CD8-positive, alpha-beta memory T cell (primary cell): ENCODE measurements at places on chromosomes 13 and 19.
A peak's percentile ranks its signal among the peaks of the same experiment; 100 is the strongest.

GRCh38 chr19:47309608-47310007 lies at the start of gene C5AR1:
C5AR1 (plus strand) TSS chr19:47309861; CDS start chr19:47309896, 35 bp downstream.
- DNase-seq: no peak

DNA sequence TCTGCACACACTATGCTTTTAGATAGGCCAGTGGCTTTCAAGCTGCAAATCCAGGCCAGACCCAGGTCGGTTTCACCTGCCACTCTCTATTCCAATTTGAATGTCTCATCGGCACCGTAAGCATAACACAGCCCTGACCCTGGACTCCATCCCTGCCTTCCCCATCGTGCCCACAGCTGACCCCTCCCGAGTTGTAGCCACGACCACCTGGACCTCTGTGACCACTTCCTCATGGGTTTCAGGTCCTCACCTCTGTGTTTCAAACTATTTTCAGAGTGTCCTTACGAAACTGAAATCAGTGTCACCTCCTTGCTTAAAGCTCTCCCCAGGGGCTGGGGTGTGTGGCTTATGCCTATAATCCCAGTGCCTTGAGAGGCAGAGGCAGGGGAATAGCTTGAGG lies 9.0 kb upstream of the HSH2D start:
- no peak for DNase-seq

DNA sequence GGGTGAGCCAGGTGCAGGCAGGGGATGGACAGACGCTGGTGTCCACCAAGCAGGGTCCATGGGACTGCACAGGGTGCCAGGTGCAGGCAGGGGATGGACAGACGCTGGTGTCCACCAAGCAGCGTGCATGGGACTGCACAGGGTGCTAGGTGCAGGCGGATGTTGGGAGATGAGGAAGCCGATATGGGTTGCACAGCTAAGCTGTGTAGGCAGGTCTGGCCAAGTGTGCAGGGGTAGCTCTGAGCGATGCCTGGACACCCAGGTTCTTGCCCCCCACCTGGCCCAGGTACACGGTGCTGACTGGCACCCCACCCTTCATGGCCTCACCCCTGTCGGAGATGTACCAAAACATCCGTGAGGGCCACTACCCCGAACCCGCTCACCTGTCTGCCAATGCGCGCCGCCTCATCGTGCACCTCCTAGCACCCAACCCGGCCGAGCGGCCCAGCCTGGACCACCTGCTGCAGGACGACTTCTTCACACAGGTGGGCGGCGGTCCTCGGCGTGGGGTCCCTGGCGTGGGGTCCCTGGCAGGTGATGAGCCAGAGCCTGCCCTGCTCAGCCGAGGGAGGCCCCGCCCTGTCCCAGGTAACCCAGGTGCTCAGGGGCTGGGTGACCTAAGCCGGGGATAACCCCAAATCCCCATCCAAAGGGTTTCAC lies 3.9 kb downstream of the PLK5 start:
- DNase-seq: no peak

DNA sequence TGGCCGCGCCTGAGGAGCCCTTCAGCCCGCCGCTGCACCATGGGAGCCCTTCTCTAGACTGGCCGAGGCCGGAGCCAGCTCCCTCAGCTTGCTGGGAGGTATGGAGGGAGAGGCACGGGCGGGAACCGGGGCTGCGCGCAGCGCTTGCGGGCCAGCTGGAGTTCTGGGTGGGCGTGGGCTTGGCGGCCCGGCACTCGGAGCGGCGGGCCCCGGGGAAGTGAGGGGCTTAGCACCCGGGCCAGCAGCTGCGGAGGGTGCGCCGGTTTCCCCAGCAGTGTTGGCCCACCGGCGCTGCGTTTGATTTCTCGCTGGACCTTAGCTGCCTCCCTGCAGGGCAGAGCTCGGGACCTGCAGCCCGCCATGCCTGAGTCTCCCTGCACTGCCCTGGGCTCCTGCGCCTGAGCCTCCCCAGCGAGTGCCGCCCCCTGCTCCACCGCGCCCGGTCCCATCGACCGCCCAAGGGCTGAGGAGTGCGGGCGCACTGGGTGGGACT lies 1890.0 kb upstream of the PCDH20 start:
- DNase-seq: no peak

GRCh38 chr19:29795461-29796172 lies 16.2 kb upstream of the CCNE1 start:
- DNase-seq: no peak

GRCh38 chr19:2083174-2083854 lies 12.8 kb downstream of the MOB3A start:
- DNase-seq: peak; percentile 80

DNA sequence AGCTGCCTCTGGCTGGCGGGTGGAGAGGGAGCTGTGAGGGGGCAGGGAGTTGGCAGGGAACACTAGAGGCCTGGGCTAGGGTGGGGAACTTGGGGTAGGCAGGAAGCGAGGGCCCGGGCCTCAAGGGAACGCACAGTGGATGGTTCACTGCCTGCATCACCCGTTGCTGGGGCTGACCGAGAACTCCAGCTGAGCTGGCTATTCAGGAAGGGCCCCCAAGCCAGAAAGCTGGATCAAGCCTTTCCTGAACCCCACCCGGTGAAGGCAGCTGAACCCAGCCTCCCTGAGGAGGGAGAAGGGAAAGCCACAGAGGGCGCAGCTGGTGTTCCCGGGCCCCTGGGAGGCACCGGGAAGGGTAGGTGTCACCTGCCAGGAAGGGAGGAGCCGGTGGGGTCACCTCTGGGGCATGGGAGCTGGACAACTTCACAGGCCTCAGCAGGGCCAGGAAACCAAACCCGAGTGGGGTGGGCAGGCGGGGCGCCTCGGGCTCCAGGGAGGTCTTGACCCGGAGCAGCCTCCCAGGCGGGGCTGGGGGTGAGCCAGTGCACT lies 13.9 kb downstream of the PALM start:
- DNase-seq: no peak

- no peak for DNase-seq
These were observed 1.9 kb downstream of the PTPRS start for GRCh38 chr19:5338656-5339197.

DNA sequence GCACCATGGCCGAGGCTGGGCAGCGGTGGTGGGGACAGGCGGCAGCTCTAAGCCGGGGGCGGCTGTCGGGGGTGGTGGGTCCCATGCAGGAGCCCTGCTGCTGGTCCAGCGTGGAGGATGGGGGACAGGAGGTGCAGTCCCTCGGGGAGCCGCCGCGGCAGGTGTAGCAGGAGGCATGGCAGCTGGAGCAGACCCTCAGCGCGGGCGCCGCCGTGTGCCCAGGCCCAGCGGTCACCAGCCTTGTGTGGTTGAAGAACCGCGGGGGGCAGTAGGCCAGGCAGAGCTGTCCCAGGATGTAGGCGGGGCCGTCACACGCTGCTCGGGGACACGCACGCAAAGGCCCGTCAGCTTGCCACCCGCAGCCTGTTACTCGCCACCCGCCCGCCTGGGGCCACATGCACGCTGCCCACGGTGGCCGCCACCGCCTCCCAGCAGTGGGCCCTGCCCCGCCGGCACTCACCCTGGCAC lies 2.9 kb upstream of the C19orf25 start:
- DNase-seq: no peak

GRCh38 chr13:33319859-33320258 lies 34.3 kb upstream of the STARD13 start:
- no peak for DNase-seq

- DNase-seq: no peak
These were observed 10.4 kb downstream of the PNMA8A start for GRCh38 chr19:46460981-46461380.

DNA sequence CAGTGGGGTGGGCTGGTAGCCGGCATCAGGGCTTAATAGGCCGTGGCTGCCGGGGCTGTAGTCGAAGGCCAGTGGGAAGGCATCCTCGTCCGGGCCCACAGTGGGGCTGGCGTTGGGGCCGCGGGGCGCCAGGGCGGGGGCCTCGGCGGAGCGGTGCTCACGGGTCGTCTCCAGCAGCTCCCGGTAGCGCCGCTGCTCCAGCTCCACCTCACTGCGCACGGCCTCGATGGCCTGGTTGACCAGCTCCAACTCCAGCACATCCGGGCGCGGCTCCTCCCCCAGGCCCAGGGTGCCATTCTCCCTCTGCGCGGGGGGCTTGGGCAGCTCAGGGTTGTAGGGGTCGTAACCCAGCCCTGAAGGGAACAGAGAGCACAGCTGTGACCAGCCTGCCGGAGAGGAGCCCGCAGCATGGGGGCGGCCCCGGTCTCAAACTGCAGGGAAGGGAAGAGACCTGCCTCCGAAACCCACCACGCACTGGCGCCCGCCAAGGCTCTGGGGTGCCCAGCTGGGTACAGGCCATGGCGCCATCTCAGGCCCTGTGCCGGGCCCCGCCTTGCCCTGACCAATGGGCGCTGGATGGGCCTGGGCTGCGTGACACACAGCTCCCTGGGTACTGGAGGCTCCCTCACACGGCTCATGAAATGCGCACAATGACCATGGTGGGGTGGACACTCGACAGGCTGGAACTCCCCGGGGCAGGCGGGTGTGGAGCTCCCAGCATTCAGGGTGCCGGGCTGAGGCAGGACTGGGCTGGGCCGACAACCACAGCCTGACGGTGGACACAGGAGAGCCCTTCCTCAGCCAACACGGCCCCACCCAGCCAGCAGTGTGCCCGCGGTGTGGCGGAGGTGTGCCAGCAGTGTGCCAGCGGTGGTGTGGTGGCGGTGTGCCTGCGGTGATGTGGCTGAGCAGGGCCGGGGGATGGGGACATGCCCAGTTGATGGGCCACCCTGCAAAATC lies 16.5 kb upstream of the ATP8B3 start:
- no peak for DNase-seq

- no peak for DNase-seq
These were observed 116.4 kb downstream of the TM9SF2 start for GRCh38 chr13:99617474-99618255.
